PC-9 (cell line): ENCODE measurements at places on chromosomes 13 and 19. TPM values are rescaled to one million over a fixed set of nuclear protein-coding genes. Genes with fewer than 3 reads are reported as not detected.

DHDH gene
- total RNA-seq, result 2.0 and 2.4 TPM in 2 replicates

ZNF132 gene
- 1.5 and 2.1 TPM in 2 replicates for total RNA-seq

ZNF681 gene
- total RNA-seq, result 1.9 and 2.4 TPM in 2 replicates

CBLC gene
- 53.6 and 68.8 TPM in 2 replicates for total RNA-seq

DNA sequence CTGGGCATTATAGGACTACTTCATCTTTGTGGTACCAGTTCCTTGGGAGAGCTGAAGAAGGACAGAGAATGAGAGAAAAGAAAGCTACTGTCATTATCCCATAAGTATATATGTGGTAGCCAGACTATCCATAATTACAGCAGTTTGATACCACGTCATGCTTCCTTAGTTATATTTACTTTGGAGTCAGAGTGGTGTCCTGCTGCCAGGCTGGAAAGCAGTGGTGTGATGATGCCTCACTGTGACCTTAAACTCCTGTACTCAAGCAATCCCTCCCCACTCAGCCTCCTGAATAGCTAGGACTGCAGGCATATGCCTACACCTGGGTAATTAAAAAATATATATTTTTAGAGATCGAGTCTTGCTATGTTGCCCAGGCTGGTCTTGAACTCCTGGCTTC, 57.8 kb downstream of the WTIP start:
- no peaks in the 10 kb centered on the region for H3K4me1 ChIP-seq
- no peak overlapping the region for H3K27ac ChIP-seq
- H3K27me3 ChIP-seq, result peaks cover 11% of the 10 kb centered on the region; the same call in 1 of the 2 replicates
- no peaks in the 10 kb centered on the region for H3K36me3 ChIP-seq

DNA sequence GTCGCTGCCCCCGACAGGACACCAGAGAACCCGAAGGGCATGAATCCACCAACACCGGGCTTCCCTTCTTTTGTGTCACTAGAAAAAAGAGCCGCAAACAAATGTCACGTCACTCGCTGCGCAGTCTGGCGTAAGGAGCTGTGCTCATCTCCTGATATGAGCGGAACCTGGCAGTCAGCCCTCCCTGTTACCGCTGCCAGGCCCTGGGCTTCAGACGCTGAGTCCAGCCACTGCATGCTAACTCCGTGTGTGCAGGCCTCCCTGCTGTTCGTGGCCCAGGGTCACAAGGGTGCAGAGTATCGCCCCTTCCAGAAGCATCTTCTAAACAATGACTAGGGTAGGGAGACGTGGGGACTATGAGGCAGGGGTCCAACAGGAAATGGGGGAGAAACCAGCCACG, 71.3 kb downstream of the SLC7A1 start:
- no peak overlapping the region for H3K4me3 ChIP-seq
- no peak for DNase-seq
- H3K4me1 ChIP-seq, result no peaks in the 10 kb centered on the region
- H3K27me3 ChIP-seq, result no peaks in the 10 kb centered on the region

CLC gene
- not detected in 2 replicates for total RNA-seq

DNA sequence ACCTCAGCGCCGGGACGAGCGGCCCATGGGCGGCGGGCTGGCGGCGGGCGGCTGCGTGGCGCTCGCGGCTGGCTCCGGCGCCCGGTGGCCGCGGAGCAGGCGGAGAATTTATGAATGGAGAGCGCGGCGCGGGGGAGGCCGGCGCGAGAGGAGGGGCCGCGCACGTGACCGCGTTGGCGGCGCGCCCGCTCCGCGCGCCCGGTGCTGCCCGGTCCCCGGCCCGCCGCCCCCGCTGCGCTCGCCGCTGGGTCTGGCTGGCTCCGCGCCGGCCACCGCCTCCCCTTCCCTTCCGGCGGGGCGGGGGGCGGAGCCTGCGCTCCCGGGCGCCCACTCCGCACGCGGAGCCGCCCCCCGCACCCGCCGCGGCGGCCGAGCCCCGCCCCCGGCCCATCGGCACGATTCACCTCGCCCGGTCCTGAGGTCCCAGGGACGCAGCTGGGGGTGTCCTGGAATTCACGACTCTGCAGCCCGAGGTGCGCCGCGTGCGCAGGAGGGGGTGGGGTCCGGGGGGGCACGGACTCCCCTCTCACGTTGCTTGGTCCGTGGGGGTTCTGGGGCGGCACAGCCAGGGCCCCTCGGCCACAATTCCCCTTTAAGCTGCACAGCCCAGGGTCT, at the start of gene CBARP:
CBARP (minus strand) TSS at position 252 of the 615 bp plus-strand sequence. CDS start 1,905 bp downstream, outside the sequence.
- peak within 1 kb of the TSS; percentile 56 for H3K4me3 ChIP-seq
- peaks cover 8% of the 10 kb centered on the region for H3K4me1 ChIP-seq
- no peak within 1 kb of the TSS for H3K27ac ChIP-seq
- H3K36me3 ChIP-seq, result no peaks in the 10 kb centered on the region
- DNase-seq, result no peak
- H3K27me3 ChIP-seq, result no peaks in the 10 kb centered on the region

GRCh38 chr13:77952737-77953136, 34.1 kb upstream of the EDNRB start:
- no peak for DNase-seq
- no peaks in the 10 kb centered on the region for H3K36me3 ChIP-seq
- H3K4me1 ChIP-seq, result no peaks in the 10 kb centered on the region
- H3K27ac ChIP-seq, result no peak overlapping the region
- H3K4me3 ChIP-seq, result no peak overlapping the region

GRCh38 chr13:113151745-113152690, 6.4 kb upstream of the PROZ start:
- peaks cover 35% of the 10 kb centered on the region for H3K27me3 ChIP-seq
- no peaks in the 10 kb centered on the region for H3K36me3 ChIP-seq
- H3K4me3 ChIP-seq, result no peak overlapping the region
- DNase-seq, result no peak
- H3K27ac ChIP-seq, result no peak overlapping the region

KANK2 gene
- 32.9 and 39.4 TPM in 2 replicates for total RNA-seq

SHISA2 gene
- total RNA-seq, result not detected in 2 replicates

GRCh38 chr19:38395381-38396114, 7.1 kb downstream of the SPRED3 start:
- no peak overlapping the region for H3K4me3 ChIP-seq
- no peak for DNase-seq
- no peak overlapping the region for H3K27ac ChIP-seq
- no peaks in the 10 kb centered on the region for H3K4me1 ChIP-seq
- no peaks in the 10 kb centered on the region for H3K27me3 ChIP-seq
- no peaks in the 10 kb centered on the region for H3K36me3 ChIP-seq

GRCh38 chr19:50377051-50377461, 799 bp downstream of the NR1H2 start:
- peaks cover 28% of the 10 kb centered on the region for H3K36me3 ChIP-seq
- no peaks in the 10 kb centered on the region for H3K27me3 ChIP-seq
- H3K27ac ChIP-seq, result no peak overlapping the region
- H3K4me1 ChIP-seq, result 0 out of 2 replicates have a peak, but pooled peaks cover 6% of the 10 kb centered on the region

ANKLE1 gene
- 0.65 and 1.2 TPM in 2 replicates for total RNA-seq

GRCh38 chr13:26037302-26037701, 14.5 kb downstream of the SHISA2 start:
- no peaks in the 10 kb centered on the region for H3K36me3 ChIP-seq
- no peak overlapping the region for H3K4me3 ChIP-seq
- H3K27me3 ChIP-seq, result peaks cover 60% of the 10 kb centered on the region
- no peaks in the 10 kb centered on the region for H3K4me1 ChIP-seq
- no peak overlapping the region for H3K27ac ChIP-seq

GRCh38 chr19:30564551-30565011, 192.4 kb downstream of the ZNF536 start:
- no peak overlapping the region for H3K27ac ChIP-seq
- no peak overlapping the region for H3K4me3 ChIP-seq
- peaks cover 66% of the 10 kb centered on the region for H3K27me3 ChIP-seq
- H3K36me3 ChIP-seq, result no peaks in the 10 kb centered on the region

CLEC17A gene
- total RNA-seq, result not detected in 2 replicates

PPFIA3 gene
- total RNA-seq, result 8.3 and 10.1 TPM in 2 replicates

- H3K36me3 ChIP-seq, result no peaks in the 10 kb centered on the region
- no peak overlapping the region for H3K4me3 ChIP-seq
- H3K27me3 ChIP-seq, result no peaks in the 10 kb centered on the region
Observed at GRCh38 chr13:37788346-37788745, 81.2 kb downstream of the TRPC4 start.

ZNF90 gene
- total RNA-seq, result 3.7 and 4.2 TPM in 2 replicates

DNA sequence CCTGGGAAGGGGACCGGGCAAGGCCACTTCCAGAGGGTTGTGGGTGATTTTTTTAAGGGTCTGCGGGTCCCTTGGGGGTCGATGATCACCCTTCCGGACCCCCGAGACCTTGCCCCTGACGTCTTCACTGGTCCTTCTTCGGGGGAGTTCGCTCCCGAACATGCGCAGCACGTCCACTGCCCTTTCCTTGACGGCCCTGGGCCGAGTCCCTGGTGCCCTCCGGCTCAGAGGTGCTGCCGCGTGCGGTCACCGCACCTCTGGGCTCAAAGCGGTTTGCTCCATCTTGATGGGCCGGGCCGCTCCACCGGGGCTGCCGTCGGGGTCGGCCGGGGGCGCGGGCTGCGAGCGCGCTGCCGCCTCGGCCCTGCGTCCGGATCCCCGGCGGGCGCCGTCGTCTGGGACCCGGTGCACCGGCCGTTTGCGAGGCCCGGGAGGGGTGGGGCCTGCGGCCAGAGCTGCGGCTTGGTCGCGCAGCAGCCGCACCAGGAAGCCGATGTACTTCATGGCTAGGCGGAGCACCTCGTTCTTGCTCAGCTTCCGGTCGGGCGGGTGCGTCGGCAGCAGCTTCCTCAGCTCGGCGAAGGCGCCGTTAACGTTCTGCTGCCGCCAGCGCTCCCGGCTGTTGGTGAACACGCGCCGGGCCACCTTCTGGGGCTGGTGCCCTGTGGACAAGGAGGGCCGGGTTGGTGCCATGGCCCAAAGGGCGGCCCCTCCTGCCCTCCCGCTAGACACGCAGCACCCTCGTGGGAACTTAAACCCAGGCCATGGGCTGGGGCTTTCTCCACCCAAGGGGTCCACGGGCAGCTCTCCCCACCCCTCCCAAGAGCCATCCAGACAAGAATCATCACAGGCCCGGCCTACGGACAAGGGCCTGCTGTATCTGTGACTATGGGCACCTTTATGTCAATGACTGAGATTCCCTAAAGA, 3.3 kb downstream of the LYL1 start:
- H3K4me3 ChIP-seq, result no peak overlapping the region
- H3K27ac ChIP-seq, result no peak overlapping the region
- no peaks in the 10 kb centered on the region for H3K27me3 ChIP-seq
- no peak for DNase-seq
- H3K4me1 ChIP-seq, result peaks cover 5% of the 10 kb centered on the region; the same call in 1 of the 2 replicates

DNA sequence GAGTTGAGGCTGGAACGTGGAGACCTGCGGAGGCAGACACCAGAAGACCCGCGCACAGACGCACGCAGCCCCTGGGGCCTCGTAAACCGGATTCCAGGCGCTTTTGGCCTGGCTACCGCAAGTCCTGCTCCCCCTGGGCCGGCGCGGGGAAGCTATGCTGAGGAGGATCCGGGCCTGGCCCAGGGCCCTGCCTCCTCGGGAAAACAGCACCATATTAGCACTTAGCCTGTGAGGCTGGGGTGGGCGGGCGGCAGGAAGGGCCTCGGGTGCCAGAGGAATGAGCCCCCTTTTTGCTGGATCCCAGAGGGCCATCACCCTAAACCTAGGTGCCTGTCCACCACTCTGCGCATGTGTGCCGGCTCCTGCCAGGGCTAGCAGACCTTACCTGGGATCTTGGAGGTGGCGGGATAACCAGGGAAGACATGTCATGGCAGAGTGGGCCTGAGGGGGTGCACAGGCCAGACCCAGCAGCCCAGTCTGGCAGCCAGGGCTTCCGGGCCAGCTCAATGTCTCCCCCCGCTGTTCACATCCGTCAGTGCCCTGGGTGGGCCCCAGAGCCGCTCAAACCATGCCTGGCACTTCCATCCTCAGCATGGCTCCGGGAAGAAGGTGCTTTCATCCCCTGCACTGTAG, 7.3 kb downstream of the ELOF1 start:
- no peaks in the 10 kb centered on the region for H3K27me3 ChIP-seq
- no peak overlapping the region for H3K4me3 ChIP-seq
- H3K4me1 ChIP-seq, result no peaks in the 10 kb centered on the region

DNA sequence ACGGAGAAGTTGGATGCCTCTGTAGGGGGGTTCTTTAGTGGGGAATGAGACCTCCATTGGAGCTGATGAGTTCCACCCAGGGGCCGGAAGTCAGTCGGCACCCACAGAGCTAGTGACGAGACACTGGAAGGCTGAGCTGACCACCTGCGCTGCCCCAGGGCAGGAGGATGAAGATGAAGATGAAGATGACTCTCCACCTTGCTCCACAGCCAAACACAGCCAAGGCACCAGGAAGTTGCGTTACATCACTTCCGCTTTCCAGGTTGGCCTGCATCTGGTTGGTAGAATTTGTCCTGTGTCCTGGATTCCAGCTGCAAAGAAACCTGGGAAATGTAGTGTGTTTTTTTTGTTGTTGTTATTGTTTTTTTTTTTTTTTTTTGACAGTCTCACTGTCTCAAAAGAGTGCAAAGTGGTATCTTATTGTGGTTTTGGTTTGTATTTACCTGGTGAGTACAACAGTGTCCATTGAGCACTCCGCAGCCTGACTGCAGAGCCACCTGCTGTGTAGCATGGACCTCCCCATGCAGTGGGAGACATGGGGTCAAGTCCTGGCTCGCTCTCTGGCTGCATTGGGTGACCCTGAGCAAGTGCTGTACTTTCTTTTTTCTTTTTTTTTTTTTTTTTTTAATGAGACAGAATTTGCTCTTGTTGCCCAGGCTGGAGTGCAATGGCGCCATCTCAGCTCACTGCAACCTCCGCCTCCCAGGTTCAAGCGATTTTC, 1.9 kb downstream of the TBC1D17 start:
- H3K4me1 ChIP-seq, result peaks cover 21% of the 10 kb centered on the region
- no peak for DNase-seq
- H3K27me3 ChIP-seq, result no peaks in the 10 kb centered on the region
- H3K36me3 ChIP-seq, result peaks cover 29% of the 10 kb centered on the region; the same call in 1 of the 2 replicates
- H3K27ac ChIP-seq, result no peak overlapping the region

DNA sequence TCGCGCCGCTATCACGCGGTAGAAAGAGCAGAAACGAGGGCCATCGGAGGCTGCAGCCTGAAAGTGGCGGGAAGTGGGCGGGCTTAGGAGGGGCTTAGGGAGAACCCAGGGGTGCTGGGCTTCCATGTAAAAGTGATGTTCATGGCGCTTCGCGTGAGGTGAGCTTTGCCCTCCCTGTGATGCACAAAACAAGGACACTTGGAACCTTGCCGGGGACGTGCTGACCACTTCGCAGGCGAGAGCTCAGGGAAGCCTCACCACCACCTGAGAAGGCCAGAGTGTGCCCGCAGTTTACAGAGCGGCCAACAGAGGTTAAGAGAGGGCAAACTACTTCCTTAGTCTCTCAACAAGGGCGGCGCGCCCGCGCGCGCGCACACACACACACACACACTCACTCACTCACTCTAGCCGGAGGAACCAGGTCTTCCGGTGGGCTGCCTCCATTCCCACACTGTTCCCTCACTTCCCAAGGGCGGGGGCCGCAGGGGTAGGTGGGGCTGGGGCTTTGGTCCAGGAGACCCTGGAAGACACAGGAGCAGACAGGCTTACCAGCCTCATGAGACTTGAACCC, 651 bp downstream of the GAPDHS start:
- no peak overlapping the region for H3K27ac ChIP-seq
- no peak for DNase-seq
- H3K4me1 ChIP-seq, result 0 out of 2 replicates have a peak, but pooled peaks cover 5% of the 10 kb centered on the region
- no peaks in the 10 kb centered on the region for H3K27me3 ChIP-seq
- H3K4me3 ChIP-seq, result no peak overlapping the region
- H3K36me3 ChIP-seq, result no peaks in the 10 kb centered on the region

GRCh38 chr19:2869618-2870017, 2.5 kb downstream of the ZNF556 start:
- DNase-seq, result no peak
- H3K27me3 ChIP-seq, result no peaks in the 10 kb centered on the region
- no peaks in the 10 kb centered on the region for H3K4me1 ChIP-seq
- H3K27ac ChIP-seq, result no peak overlapping the region
- H3K4me3 ChIP-seq, result no peak overlapping the region

KCNJ14 gene
- total RNA-seq, result 5.4 and 8.3 TPM in 2 replicates
